ENCODE measurements at places on chromosomes 5 and 9.

GRCh38 chr9:120775859-120776258 is 17.4 kb downstream of the FBXW2 start:
- DNase-seq, result no peak

GRCh38 chr9:3006851-3007250 is 163.0 kb upstream of the PUM3 start:
- DNase-seq, result no peak

- no peak for DNase-seq
Measured at GRCh38 chr9:122845116-122845515, 16.7 kb upstream of the PDCL start.

DNA sequence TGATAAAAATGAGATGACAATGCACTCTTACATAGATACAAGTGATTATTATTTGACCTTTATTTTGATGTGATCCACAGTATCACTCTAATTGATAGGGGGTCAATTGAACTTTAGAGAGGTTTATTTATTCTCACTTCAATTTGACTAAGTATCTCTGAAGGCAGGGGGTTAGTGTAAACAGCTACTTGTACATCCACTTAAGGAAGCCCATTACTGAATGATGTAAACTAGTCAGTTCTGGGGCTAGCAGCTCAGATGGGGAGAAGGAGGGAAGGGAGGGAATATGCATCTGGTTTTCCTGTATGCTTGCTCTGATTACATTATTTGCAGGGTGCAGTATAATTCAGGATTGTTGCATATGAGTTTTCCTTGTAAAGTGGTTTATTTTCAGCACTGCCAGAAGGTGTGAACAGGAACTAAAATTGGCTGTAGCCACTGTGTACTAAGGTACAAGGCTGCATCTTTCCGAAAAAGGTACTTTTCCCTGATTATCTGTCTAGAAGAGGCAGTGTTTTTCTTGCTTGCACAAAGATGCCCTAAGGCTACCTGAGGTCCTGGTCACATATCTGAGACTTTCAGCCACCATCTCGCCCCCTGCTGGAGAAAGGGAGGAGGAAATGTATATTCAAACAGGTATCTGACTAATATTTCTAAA is 51.2 kb downstream of the MRPS27 start:
- DNase-seq, result no peak

- no peak for DNase-seq
Measured at GRCh38 chr9:131270171-131271015, 5.9 kb downstream of the FAM78A start.

DNA sequence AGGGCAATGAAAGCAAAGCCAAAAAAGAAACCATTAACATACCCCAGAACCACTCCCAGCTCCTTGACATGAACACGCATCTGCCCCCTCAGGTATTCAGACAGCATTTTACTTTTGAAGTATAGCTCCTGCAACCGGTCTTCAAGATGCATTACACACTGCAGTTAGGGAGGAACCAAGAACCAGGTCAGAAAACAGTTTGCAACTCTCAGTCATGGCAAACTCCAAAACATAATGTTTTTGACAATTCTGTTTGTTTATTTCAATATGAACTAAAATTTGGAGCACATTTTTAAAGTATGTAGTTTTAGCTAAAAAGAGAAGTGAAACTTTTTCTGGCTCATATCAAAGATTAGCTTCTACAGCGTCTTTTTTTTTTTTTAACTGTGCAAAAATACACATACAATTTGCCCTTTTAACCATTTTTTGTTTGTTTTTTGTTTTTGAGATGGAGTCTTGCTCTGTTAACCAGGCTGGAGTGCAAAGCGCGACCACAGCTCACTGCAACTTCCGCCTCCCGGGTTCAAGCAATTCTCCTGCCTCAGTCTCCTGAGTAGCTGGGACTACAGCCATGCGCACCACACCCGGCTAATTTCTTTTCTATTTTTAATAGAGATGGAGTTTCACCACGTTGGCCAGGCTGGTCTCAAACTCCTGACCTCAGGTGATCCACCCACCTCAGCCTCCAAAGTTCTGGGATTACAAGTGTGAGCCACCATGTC is 12.2 kb upstream of the RAPGEF6 start:
- DNase-seq, result no peak

- no peak for DNase-seq
Measured at GRCh38 chr5:132011622-132012343, at the start of gene ACSL6. Gene ACSL6, minus strand, starts transcription at chr5:132011658. Its CDS starts 105 bp downstream, at chr5:132011553.

DNA sequence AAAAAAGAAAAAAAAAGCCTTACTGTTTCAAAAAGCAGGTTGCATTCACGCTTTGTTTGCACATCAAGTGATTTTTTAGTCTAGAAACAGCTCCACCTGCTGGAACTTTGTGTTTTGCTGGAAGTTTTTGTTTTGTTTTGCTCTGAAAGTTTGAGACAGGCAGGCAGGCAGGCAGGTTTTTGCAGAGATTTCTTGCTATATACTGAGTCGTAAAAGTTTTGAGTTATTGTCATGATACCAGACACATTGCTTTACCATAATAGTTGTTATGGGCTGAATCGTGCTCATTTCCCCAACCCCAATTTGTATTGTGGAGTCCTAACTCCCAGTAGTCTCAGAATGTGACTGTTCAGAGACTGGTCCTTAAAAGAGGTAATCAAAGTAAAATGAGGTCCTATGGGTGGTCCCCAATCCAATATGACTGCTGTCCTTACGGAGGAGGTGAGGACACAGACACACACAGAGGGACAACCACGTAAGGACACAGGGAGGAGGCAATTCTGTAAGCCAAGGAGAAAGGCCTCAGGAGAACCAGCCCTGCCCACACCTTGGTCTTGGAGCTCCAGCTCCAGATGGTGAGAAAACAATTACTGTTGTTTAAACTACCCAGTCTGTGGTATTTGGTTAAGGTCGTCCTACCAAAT is 20.9 kb downstream of the OR2Y1 start:
- peak; percentile 40 for DNase-seq

GRCh38 chr5:27814286-27814685 is 775.9 kb upstream of the CDH9 start:
- no peak for DNase-seq

DNA sequence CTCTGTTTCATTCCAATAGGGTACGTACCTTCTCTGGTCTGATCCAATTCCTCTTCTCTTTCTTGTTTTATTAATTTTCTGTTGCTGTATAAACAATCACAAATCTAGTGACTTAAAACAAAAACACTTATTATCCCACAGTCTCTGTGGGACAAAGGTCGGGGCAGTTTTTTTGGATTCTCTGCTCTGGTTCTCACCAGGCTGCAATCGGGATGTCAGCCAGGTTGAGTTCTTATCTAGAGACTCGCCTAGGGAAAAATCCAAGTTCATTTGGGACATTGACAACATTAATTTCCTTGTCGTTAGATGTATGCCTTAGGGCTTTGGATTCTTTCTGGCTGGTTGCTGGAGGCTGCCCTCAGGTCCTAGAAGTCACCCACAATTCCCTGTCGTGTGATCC is 430.5 kb upstream of the RORB start:
- no peak for DNase-seq

GRCh38 chr5:176473335-176474006 is 25.3 kb downstream of the FAF2 start:
- DNase-seq, result no peak

DNA sequence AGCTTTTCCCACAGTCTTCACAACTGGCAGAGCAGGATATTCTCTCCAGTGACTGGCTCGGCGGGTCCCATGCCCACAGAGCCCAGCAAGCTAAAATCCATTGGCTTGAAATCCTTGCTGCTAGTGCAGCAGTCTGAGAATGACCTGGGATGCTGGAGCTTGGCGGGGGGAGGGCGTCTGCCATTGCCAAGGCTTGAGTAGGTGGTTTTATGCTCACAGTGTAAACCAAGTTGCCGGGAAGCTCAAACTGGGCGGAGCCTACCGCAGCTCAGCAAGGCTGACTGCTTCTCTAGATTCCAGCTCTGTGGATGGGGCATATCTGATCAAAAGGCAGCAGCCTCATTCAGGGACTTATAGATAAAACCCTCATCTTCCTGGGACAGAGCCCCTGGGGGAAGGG is 194.1 kb downstream of the CCDC171 start:
- no peak for DNase-seq

DNA sequence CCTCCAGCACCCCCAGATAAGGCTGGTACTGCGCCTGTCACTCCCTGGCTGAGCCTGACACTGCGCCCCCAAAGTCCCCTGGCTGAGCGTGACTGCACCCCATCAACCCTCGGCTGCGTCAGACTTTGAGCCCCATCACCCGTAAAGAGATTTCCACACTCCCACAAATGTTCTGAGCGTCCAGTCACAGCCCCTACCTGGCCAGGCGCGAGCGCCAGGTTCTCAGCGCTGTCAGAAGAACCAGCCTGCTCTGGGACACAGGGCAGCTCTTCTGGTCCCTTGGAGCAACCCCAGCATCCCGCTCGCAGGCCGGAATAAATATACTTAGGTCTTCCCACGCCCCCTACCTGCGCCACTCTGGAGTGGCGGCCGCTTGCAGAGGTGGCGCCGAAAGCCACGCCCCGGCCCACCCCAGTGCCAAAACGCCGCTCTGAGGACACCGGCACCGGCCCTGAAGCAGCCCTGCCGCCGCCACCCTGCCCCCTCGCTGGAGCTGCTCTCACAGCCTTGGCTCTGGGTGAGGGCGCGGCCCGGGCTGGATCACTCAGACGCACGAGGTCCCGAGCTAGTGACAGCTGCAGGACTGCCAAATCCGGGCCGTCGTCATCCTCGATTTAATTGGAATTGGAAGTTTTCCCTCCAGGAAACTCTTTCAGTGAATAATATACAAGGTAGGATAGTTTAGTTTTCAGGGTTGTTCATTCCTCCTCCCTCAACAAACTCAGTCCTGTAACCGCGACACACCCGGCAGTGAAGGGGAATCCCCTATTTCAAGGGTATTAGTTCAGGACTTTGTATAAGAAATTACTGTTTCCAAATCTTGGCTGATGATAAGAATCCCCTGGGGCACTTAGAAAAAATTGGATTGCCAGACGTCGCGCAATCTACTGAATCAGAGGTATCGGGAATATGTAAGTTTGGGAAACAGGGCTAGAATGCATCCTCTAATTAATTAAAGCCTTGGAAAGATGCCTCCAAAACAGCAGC is 1.2 kb upstream of the CEMIP2 start:
- DNase-seq, result peak; percentile 20

GRCh38 chr5:92552206-92553160 is 1028.5 kb downstream of the NR2F1-AS1 start:
- DNase-seq, result no peak

GRCh38 chr9:23682352-23682751 is 143.7 kb downstream of the ELAVL2 start:
- no peak for DNase-seq

DNA sequence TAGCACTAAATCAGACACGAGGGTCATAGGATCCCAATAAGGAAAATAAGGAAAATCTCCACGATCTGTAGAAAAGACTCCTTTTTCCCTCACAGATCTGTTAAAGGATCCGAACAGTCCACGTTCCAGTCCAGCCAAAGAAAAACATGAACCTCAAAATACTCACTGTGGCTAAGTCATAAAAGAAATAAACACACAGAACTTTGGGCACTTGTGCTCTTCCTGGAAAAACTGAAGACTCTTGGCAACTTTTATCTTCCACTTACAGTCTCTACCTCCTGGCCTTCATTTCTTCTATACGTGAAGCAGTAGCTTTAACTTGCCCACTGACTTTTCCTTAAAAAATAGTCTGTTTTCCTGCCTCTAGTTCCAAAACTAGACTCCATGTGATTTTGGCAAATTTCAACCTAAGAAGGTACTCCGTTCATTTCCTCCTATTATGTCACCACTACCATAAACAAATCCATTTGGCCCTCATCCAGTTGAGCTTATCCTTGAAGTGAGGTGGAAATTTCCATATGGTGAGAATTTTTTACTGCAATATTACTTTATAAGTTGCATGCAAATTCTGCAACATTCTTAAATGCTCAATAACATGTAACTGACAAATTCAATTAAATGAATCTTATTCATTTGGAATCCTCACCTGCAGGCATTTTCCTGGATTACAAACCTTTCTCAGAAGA is 5.3 kb upstream of the LHFPL2 start:
- DNase-seq, result no peak

All from right renal pelvis (tissue), 4 donors.